ENCODE measurements at places on chromosomes 12 and 14.

- DNase-seq, result no peak
Measured at GRCh38 chr12:121191151-121191550, 18.8 kb upstream of the P2RX4 start.

- DNase-seq, result no peak
Measured at GRCh38 chr14:105139212-105139825, 29.3 kb downstream of the JAG2 start.

DNA sequence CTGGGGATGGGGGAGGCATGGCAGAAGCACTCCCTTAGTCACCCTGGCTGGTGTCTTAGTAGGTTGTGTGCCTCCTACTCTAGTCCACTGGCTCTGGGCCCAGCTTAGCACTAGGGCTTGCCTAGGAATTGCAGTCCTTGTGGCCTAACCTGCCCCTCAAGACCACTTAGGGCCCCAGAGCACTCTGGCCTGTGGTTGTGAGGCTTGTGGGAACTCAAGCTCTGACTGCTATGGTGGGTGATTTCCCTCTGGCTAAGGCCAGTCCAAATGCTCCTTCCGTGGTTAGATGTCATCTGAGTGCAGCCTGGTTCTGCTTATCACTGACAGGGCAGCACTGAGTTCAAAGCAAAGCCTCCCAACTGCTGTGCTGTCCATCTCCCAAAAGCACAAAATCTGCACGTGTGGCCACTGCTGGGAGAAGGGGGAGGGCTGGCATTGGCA, 20.2 kb downstream of the FGD4 start:
- no peak for DNase-seq

DNA sequence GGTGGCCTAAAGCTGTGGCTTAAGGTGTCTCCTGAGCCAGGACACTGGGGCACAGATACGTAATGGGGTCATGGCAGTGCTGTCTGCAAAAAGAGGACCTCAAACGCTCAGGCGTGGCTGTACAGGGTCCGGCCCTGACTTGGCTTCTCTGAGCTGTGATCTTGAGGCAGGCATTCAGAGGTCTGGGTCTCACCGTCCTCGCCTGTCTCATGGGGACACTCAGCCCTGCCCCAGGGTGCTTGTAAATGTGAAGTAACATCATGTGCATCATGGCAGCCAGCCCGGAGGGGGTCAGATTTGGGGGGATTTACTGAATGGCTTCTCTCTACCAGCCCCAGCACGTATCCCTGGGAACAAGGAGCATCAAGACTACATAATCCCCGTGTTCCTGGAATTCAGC, 28.8 kb downstream of the DIO3 start:
- no peak for DNase-seq

- no peak for DNase-seq
Measured at GRCh38 chr12:71694099-71694820, 8.4 kb downstream of the TMEM19 start.

DNA sequence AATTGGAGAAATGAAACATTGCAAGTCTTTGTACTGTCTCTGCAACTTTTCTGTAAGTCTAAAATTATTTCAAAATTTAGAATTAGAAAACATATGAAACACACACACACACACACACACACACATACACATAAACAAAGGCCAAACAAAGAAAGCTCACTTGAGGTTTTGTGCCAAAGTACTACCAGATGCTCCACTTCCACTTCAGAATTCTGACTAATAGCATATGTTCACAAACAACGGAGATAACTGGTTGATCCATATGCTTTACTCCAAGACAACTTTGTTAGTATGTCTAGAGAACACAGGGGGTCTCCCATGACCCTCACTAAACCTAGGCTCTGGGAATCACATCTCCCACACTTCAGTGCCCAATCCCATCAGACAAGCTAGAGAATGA, 133.8 kb upstream of the CLEC14A start:
- no peak for DNase-seq

DNA sequence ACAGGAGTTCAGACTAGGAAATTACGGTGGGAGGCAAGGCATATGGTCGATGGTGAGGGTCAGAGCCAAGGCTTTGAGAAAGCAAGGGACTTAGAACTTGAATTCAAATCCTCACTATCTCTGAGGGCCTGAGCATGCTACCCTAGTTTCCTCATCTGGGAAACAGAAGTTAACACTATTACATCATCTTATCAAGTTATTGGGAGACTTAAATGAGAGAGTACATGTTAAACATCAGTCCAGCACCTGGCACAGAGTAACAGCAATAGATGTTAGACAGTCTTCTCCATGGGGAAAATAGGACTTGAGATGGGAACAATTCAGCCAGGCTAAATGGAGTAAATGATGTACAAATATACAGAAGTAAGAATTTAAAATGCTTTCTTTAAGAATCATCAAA, 38.5 kb downstream of the SLC38A1 start:
- no peak for DNase-seq

DNA sequence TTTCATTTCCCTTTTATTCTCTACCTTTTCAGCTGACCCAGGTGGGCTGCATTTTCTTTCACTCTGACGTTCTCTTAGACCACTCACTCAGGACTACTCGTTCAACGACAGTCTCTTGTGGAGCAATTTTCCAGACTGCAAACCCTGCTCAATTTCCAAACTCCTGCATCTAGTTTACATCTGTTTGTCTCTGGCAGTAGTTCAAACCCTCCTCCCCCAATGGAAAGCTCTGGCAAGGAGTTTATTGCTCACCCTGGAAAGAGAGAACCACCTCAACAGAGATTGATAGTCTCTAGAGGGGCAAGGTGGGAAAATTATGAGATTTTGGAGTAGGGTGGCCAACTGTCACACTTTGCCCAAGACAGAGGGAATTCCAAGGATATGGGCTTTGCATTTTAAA, 130.2 kb downstream of the TSHR start:
- DNase-seq, result no peak

DNA sequence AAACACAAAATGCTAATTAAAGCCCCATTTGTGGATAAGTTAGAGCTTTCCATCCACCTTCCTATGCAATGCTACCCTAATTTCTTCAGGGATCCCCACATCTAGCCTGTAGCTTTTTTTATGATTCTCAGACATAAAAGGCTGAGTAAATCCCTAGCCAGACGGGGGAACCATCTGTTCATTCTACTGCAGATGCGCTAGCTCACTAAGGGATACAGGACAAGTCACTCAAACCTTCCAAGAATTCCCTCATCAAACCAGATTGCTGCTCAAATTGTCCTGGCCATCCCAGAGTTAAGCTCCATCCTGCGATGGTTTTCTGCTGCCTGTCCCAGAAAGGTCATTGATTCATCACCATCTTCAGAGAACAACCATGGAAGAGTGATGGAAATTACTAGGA, 56.7 kb downstream of the MYRFL start:
- DNase-seq, result no peak

DNA sequence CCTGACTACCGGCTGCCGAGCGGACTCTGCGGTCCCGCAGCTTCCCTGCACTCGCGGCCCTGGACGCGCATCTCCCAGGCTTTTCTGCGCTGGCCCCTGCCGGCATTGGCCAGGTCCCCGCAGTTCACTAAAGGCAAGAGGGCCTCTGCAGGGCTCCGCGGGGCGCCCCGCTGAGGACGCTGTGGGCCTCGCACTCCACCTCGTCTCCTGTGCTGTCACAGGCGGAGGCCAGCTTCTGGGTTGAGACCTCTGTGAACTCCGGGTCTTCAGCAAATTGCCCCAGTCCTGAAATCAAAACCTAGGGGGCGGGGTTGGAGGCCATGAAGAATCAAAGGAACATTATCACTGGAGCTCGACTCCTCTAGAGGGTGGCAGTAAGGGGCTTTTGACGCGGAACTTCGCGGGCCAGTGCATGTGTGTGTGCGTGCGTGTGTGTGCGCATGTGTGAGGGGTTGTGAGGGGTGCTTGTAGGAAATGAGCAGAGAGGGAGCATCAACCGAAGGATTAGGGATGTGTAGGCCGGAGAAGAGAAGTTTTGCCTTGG, 68.5 kb upstream of the CAPRIN2 start:
- DNase-seq, result no peak

DNA sequence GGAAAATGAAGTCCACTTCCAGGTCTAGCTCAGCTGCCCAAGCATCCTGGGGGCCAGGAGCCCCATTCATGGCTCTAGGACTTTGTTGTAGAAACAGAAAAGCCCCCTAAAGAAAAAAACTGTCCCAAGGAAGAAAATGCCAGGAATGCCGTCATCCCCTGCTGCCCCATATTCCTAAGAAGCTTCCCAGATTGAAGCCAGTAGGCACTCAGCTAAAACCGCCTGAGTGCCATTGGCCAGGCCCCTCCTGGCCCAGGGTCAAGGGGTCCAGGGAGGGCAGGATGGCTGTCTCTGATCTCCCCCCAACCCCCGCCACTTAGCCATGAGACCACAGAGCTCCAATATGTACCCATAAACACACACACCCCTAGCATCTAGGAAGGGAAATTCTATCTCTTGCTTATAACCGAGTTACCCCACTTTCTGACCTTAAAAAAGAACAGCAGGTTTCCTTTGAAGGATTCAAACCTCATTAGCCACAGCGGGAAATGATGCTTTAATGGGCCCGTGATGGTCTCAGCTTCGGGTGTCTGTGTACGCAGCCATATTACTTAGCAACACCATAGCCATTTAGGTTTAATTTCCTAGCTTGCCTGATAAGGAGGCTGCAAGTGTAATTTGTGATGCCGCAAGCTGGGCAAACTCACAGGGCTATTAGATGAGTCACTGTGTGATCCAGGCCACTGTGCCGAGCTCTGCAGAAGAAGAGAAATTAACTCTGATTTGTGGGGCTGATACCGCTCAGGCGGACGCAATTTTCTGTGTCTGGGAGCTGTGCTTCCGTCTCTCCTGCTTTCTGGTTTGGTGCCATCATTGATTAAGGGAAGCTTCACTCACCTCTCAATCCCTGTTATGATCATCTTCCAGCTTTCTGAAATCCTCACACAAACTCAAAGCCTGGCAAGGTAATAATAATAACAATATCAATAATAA, 84.2 kb downstream of the GCH1 start:
- DNase-seq, result no peak

GRCh38 chr12:75684678-75685616, 173.5 kb upstream of the KRR1 start:
- DNase-seq, result no peak

- no peak for DNase-seq
Measured at GRCh38 chr12:113764661-113765060, 201.5 kb downstream of the RBM19 start.

GRCh38 chr14:49553106-49553505, 33.1 kb downstream of the RPS29 start:
- no peak for DNase-seq

- no peak for DNase-seq
Measured at GRCh38 chr14:60655898-60656685, 6.8 kb upstream of the SIX1 start.

- no peak for DNase-seq
Measured at GRCh38 chr14:51082349-51082748, 12.6 kb downstream of the TRIM9 start.

- no peak for DNase-seq
Measured at GRCh38 chr14:102717276-102717675, 60.0 kb upstream of the TRAF3 start.

GRCh38 chr14:23137192-23137812, 18.2 kb upstream of the CEBPE start:
- DNase-seq, result no peak

DNA sequence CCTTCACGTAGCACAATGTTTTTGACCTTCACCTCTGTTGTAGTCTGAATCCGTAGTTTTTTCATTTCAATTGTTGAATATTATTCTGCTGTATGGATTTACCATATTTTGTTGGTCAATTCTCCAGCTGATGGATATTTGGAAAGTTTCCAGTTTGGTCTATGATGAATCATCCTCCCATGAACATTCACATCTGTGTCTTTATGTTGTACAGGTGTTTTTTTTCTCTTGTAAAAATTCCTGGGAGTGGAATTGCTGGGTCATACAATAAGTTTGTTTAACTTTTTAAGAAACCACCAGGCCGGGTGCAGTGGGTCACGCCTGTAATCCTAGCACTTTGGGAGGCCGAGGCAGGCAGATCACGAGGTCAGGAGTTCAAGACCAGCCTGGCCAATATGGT, 36.7 kb upstream of the GNG2 start:
- DNase-seq, result no peak

DNA sequence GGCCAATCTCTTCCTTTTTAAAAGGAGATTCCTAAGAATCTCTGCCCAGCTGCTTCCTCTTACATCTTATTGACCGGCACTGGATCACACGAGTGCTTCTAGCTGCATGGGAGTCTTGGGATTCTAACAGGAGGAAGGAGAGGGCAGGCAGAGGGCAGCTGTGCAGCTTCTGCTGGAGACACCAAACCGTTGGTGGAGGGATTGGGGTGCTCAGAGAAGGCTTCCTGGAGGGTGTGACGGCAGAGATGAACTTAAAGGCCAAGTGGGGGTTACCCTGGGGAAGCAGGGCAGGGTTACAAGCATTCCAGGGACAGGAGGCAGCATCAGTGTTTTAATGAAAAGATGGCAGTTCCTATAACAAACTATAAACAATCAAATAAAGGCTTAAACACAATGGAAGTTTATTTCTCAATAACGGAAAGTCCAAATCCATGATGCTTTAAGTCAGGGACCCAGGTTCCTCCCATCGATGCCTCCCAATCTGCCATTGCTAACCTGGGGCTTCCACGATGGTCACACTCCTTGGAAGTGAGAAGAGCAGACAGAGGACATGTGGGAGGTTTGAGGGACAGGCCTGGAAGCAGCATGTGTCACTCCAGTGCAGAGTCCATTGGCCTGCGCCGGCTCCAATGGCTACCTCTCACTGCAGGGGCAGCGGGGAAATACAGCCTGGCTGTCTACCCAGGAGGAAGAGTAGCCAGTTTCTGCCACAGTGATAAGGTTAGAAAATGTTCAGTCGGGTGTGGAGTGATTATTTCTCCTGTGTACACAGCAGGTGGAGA, 53.1 kb upstream of the DDX11 start:
- DNase-seq, result no peak

DNA sequence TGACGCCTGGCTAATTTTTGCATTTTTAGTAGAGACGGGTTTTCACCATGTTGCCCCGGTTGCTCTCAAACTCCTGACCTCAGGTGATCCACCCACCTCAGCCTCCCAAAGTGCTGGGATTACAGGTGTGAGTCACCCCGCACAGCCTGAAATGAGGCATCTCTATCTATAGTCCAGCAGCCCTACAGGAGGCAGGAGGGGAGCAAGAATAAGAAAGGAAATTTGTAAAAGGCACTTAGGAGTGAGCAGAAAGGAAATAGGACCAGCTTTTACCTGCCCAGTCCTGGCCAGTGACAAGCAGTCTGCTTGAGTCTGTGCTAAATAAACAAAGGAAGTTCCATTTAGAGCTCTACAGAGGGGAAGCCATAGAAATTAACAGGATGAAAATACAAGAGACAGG, 15.0 kb upstream of the PSMA6 start:
- DNase-seq, result no peak

DNA sequence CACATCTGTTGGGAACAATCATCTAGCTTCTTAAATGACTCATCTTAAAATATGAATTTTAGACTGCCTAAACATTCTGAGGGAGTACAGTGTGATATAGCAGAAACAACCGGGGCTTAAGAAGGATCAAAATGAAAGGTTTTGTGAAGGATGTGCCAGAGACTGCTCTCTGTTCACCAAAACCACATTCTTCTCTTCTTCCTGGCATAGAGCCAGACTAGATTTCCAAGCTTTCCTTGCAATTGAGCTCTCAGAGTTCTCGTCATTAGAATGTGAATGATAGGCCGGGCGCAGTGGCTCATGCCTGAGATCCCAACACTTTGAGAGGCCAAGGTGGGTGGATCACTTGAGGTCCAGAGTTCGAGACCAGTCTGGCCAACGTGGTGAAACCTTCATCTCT, 94.5 kb downstream of the LRRIQ1 start:
- DNase-seq, result no peak
